Naive thymus-derived CD8-positive, alpha-beta T cell (primary cell): ENCODE measurements at places on chromosomes 3 and 15. TPM values are rescaled to one million over a fixed set of nuclear protein-coding genes. Genes with fewer than 3 reads are reported as not detected.

DNA sequence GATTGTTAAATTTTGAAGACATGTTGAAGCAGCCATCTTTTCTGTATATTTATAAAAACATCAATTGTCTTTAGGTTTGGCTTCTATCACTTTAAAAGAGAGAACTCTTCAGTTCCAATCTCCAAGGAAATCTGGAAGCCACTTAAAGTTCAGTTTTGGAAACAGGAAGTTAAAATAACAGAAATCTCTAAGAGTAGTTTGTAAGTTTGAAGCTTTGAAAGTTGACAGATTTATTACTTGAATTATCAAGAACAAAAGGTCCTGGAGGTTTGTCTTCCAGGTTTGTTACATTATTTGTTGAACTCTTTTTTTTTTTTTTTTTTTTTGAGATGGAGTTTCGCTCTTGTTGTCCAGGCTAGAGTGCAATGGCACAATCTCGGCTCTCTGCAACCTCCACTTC is 30.0 kb downstream of the RNF111 start:
- no peak for DNase-seq

- DNase-seq: no peak
These were observed 40.5 kb upstream of the FBXL22 start for GRCh38 chr15:63556736-63557135.

DNA sequence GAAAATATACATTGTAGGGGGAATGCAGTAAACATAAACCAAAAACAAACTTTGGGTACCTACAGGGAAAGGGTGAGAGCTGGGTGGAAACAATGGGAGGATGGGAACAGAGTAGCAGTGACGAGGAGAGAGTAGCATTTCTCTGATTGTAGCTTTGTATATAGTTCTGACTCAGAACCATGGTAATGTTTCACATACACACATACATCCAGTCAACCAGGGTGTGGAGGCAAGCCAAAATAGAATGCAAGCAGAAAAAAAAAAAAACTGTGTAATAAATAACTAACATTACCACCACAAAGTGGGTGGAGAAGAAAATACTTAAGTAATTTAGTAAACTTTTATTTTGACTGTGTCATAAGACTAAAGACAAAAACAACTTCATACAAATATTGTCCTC is 27.2 kb downstream of the BCL2A1 start:
- DNase-seq: no peak

The AADACL2 gene
- total RNA-seq: not detected

DNA sequence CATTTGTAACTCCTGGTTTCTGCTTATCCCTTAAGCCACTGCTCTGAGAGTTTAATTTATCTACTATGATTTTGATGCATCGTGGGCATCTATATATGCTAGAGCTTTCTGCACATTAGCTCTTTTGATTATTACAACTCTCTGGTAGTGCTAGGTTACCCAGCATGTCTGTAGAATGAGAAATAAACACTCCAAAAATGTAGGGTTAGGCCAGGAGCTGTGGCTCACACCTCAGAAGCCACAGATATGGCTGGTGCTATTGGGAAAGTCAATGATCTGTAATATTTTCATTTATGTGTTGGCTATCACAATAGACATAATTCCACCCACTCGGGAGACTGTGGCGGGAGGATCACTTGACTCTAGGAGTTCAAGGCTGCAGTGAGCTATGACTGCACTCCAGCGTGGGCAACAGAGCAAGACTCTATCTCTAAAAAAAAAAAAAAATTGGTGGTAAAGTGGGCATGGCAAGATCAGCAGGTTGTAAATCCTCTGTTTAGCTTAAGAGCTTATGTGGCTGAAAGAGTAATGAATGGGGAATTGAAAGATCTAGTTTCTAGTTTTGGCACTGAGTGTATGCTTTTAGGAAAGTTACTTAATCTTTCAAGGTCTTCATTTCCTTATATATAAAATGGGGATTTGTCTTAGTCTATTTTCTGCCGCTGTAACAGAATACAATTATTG is 6.3 kb downstream of the TIGIT start:
- no peak for DNase-seq

DNA sequence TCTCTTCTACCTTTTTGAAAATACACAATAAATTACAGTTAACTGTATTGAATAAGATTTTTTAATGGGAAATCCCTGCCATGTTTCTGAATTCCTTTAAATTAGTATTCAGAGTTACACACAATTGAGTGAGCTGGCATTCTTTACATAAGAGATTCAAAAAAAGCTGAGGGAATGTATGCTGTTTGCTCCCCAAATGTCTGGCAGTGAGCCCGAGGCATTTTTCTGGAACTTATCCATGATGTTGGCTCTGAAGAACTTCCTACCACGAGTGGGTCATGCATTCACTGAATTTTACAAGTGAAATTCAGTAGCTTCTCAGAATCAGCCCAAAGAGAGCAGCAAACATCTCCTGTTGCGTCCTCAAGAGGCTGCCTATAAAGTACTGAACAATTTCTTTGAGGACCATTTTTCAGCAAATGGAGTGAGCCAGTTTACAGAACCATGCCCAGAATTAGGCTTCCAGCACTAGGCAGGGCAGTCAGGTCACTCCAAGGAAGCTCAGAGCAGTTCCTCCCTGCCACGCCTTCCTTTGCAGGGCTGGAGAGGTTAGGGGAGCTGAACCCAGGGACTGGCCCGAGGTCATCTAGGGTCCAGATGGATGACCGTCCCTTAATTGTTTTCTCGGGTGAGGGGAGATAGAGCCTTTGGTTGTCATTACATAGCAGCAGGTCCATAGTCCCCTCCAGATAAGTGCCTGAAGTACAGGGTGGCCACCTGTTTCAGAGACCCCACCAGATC is 21.2 kb downstream of the GABRA5 start:
- DNase-seq: no peak
